Cortex of kidney (tissue), 1 donor: ENCODE measurements at places on chromosomes 3 and 15.

DNA sequence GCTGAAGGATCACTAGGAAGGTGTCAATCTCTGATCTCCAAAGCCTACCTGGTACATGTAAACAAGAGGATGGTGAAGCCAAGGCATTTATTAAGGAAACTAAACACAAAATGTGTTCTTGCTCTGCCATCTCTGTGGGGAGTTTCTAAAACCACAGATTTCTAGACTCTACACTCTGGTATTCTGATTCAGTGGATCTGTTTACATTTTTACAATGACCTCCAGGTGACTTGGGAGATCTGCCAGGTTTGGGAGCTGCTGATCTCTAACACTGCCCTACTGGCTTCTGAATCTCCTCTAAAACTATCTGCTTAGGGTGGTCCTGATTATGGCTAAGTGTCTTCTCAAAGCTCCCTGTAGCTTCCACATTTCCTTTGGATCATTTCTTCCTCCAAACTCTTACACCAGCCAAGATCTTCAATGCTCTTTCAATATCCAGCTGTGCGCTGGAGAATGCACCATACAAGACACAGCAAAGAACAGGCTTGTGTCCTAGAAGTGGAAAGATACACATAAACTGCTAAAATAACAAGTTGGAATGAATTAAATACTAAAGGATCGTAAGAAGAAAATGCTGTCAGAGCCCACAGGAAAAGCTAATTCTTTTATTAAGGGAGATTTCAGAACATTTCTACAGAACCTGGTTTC is 72.7 kb downstream of the GREM1 start:
- DNase-seq: no peak

DNA sequence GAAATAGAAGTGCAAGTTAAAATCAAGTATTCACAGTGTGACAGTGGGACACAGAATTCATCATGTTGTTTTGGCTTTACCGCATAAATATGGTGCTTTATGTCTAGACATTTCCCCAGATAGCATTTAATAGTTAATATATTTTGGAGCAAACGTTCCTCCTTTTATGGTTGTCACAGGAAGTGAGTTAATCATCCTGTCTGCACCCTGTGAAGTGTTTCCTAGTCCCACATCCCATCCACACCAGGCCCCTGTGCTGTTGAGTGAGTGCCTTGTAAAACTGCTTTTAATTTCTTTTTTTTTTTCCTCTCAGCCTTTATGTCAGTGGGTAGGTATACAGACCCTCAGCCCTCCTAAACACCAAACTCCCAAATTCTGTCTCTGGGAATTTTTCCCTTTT is 393.7 kb downstream of the FEZF2 start:
- DNase-seq: no peak

DNA sequence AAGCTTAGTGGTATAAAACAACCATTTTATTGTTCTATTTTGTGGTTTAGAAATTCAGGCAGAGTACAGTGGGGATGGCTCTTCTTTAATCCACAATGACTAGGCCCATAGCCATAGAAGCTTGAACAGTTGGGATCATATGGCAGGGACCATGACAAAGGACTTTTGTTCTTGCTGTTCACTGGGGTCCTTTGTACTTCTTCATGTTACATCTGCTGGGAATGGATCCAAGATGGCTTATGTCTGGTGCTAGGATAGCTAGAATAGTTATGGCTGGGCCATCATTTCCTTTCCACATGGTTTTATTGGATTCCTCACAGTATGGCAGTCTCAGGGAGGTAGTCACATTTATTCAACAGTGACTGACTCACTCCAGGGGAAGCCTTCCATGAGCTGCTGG is 427.9 kb upstream of the AGTR1 start:
- DNase-seq: no peak

- DNase-seq: no peak
These were observed 394.0 kb downstream of the LRTM1 start for GRCh38 chr3:54533856-54534255.

- DNase-seq: no peak
These were observed 40.9 kb downstream of the ZIC4 start for GRCh38 chr3:147365196-147366115.
